NCI-H1694 treated with DMSO at 0.1 percent for 48 hours (cell line): ENCODE measurements at places on chromosomes 13 and 19.
A peak's percentile ranks its signal among the peaks of the same experiment; 100 is the strongest.

DNA sequence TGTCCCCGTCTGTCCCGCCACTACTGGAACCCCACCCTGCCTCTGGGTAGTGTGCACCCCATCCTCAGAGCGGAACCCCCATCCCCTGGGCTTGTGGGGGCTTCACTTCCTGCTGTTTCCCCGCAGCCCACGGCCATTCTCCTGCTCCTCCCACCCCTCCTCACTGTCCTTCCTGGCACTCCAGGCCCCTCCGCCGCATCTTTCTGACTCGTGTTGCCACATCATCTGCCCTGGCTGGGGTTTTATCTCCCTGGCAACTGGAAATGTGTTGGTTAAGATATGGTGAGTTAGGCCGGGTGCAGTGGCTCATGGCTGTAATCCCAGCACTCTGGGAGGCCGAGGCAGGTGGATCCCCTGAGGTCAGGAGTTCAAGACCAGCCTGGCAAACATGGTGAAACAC is 37.3 kb downstream of the KDM4B start:
- no peak for DNase-seq

DNA sequence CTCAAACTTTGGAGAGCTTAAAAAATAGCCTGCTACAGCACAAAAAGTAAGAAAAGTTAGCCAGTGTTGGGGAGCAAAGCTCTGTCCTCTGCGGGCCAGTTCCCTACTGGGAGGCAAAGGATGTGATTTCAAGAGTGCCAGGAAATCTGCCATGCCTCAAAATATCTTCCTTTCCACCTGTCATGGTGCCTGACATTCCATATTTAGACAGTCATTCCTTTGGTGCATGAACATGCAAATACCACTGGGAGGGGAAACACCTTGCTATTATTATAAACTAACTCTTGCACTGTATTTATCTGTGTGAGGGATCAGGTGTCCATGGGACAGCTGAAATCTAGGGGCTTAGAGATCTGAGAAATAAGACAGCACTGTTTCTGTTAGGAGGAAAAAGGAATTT is 10.3 kb downstream of the FREM2 start:
- no peak for DNase-seq

DNA sequence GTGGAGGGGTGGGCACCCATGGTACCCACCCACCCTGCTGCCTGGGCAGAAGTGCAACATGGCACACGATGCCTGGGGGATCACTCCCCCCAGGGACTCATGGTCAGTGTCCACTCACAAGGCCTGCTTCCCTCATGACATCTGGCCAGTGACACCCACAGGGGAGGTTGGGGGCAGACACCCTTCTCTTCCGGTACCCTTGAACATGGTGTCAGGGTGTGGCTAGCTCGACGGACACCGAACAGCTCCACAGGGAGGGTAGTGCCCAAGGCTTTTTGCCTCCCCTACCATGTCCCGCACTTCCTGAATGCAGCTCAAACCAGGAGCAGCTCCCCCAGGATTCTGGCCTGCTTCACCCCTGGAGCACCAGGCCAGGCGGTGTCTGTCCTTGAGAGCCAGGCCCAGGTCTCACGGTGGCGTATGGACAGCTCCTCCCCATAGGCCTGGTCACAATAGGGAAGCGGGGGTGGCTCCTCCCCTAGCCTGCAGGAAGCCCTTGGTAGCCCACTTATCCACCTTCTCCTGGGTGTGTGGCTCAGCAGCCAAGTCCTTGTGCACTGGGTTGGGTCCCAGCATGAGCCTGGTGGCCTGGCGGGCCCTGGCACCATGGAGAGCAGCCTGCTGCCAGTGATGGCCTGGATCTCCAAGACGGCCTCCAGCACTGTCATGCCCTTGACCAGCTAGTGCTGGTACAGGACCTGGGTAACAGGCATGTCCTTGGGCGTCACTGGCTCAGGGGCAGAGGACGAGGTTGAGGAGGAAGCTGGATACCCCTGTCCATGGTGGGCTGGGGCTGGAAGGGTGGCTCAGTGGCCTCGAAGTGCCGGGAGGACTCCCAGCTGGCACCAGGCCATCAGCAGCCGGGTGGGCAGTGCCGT is 7.8 kb downstream of the ACP4 start:
- no peak for DNase-seq

DNA sequence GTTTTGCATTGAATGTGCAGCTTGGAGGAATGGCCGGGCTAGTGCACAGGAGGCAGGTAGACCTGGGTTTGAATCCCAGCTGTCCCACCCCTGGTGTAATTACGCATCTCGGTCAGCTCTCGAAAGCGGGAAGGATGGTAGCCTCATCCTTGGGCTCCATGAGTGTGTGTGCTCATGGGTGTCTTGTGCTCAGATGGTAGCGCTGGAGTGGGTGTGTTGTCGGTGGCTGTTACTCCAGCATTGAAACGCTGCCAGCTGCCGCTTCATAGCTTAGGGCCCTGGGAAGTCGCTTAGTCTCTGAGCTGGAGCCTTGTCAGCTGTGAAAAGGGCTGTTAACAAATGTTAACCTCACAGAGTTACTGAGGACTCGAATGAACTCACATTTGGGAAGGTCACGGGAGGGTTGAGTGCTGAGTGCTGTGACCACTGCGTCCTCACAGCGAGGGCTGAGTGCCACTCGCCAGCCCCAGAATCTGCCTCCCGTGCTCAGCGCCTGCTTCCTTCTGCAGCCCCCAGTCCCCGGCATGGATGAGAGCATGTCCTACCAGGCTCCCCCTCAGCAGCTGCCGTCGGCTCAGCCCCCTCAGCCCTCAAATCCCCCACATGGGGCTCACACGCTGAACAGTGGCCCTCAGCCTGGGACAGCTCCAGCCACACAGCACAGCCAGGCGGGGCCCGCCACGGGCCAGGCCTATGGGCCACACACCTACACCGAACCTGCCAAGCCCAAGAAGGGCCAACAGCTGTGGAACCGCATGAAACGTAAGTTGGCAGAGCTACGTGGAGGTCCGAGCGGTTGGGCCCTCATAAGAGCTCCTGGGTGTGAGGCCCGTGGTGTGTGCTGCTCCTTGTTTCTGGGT is 5.2 kb downstream of the LENG8 start:
- DNase-seq, result no peak

DNA sequence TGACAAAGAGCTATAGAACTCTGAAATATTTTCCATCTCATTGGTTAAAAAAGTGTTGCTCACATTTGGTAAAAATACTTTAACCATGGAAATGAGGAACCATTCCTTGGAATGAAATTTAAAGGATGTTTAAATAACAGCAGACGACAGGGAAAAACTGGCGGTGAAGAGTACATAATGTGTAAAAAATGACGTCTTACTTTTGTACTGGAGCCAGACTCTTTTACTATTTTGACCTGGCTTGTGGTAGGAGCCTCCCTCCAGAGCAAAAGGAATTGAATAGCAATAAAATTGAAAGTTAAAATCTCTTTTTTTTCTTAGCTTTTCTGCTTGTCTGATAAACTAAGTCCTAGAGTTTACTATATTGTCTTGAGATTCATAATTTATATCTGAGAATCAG is 426.2 kb upstream of the KLHL1 start:
- DNase-seq, result no peak

GRCh38 chr13:45333251-45333976 is 7.6 kb downstream of the TPT1 start:
- no peak for DNase-seq

GRCh38 chr19:16527334-16527935 is 14.8 kb downstream of the CHERP start:
- DNase-seq, result no peak

DNA sequence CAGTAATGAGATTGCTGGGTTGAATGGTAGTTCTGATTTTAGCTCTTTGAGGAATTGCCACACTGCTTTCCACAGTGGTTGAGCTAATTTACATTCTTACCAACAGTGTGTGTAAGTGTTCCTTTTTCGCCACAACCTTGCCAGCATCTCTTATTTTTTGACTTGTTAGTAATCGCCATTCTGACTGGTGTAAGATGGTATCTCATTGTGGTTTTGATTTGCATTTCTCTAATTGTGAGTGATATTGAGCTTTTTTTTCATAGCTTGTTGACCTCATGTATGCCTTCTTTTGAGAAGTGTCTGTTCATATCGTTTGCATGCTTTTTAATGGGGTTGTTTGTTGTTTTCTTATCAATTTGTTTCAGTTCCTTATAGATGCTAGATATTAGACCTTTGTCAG is 245.0 kb downstream of the MTUS2 start:
- DNase-seq, result no peak

DNA sequence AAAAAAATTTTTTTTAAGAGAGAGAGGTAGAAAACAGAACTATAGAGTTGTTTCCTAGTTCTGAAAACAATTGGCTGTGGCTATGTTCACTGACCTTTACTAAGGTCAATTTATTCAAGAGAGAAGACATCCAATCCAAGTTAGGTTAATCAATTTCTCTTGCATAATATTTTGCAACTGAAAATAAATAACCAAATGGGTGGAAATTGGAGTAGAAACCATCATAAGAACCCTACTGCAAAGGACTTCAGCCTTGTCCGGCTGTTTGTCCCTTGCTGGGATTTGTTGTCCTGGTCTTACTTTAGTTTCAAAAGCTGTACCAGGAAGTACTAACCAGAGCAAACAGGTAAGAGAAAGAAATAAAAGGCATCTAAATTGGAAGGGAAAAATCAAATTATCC is 23.3 kb upstream of the ZC3H13 start:
- DNase-seq, result no peak

DNA sequence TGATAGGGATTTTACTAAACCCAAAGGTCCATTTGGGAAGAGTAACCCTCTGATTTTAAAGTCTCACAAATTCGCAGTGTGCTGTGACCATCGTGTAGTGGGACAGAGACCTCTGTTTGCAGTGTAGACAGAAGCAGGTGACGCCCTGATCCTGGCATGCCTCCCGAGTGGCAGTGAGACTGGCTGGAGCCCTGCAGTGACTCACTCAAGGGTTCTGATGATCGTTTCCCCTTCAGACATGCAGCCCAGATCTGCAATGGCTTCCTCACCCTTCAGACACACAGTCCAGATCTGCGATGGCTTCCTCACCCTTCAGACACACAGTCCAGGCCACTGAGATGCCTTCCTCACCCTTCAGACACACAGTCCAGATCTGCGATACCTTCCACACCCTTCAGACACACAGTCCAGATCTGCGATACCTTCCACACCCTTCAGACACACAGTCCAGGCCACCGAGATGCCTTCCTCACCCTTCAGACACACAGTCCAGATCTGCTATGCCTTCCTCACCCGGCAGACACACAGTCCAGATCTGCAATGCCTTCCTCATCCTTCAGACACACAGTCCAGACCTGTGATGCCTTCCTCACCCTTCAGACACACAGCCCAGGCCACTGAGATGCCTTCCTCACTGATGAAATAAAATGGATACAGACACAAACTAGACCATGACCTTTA is 125.2 kb downstream of the ATP11A start:
- DNase-seq, result no peak

GRCh38 chr13:59834801-59835200 is 328.9 kb downstream of the DIAPH3 start:
- no peak for DNase-seq

- no peak for DNase-seq
Measured at GRCh38 chr13:23289917-23290357, 109.2 kb downstream of the SGCG start.

DNA sequence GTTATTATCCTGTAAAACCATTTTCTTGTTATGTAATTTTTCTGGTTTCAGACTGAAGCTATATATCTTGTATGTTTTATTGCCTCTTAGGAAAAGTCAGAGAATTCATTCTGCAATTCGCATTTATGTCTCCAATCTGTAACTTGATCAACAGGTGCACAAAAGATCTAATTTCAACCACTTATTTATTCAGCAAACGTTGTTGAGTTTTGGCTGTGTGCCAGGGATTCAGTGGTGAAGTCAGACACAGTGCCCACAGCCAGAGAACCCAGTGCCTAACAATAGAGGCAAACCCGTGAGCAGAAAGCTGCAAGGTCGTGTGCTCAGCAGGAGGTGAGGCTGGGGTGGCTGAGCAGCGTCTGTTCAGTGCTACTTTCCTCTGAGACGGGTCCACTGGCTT is 119.5 kb upstream of the MCF2L start:
- DNase-seq, result no peak

- DNase-seq, result peak; percentile 43
Measured at GRCh38 chr19:3304871-3305423, 61.4 kb upstream of the NFIC start.

DNA sequence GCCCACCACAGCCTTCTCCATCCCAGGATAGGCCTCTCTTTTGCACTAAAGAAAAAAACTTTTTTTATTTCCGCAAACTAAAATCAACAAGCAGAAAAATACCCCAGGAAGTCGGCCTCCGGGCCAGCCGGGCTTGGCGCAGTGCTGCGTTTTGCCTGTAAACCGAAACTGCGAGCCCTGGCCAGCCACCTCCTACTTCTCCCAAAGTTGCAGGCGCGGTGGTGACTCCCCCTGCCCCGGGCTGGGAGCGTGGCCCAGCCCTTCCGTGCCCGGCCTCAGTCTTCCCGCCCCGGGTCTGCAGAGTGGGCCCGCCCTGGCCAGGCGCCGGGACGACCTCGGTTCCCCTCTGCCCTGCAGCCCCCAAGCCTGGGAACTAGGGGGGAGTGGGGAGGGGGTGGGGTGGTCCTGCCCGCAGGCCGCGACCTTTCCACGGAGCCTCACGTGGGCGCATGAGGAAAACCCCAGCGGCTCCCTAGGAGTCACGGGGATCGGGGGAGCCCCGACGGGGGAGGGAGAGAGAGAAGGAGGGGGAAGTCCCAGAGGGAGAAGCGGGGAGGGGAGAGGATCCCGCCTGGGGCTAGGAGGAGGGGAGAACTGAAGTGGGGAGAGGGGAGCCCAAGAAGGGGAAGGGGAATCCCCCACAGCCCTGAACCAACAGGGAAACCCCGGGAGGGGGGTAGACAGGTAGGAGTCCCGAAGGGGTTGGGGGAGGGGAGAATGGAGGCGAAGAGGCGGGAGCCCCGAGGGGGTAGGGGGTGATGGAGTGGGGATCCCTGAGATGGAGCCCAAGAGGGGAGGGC is 3.0 kb downstream of the GADD45B start:
- no peak for DNase-seq

- no peak for DNase-seq
Measured at GRCh38 chr19:18848878-18849661, 17.3 kb downstream of the UPF1 start.

DNA sequence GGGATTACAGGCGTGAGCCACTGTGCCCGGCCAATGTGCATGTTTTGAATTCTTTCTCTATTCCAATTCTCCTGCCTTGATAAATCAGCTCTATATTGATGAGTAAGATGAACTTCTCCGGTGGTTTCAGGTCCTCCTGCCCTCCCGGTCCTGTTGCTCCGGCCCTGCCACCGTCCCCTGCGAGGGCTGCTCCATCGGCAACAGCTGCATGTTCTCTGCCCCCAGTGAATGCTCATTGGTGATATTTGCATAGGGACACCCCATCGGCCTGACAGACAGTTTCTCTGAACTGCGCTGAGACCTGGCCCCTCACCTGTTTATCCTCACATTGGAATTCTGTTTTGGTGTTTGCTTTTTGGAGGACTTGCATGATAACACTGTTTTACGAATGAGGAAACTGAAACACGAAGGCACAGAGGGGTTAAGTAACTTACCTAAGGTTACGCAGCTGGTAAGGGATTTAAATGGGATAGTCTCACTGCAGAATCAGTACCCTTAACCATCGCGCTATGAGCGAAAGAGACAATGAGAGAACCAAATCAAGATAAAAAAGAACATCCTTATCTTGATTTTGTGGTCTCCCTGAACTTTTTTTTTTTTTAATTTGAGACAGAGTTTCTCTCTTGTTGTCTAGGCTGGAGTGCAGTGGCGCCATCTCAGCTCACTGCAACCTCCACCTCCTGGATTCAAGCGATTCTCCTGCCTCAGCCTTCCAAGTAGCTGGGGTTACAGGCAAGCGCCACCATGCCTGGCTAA is 32.2 kb downstream of the ZNF557 start:
- no peak for DNase-seq

- peak; percentile 36 for DNase-seq
Measured at GRCh38 chr19:1945899-1946298, 4.9 kb downstream of the CSNK1G2 start.

- no peak for DNase-seq
Measured at GRCh38 chr19:10452726-10453618, 32.6 kb downstream of the PDE4A start.
